Myocyte (in vitro differentiated cells): ENCODE measurements at places on chromosomes 5 and 9.
A peak's percentile ranks its signal among the peaks of the same experiment; 100 is the strongest.

- DNase-seq: peak; percentile 65
These were observed 9.1 kb upstream of the AK3 start for GRCh38 chr9:4750023-4750673.

DNA sequence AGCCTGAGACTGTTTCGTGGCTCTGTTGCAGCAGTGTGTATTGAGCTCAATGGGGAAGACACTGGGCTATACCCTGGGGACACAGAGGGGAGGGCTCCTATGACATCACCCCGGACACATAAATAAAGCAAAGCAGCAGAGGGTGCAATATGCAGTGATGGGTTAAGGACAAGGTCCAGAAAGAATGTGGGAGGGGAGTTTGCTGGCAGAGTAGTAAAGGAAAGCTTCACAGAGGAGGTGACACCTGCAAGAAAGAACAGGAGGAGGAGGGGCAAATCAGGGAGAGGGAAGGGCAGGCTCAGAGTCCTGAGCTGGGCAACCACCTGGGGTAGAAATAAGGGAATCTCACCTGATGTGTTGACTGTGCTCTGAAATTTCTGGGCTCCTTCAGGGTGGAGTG is 35.3 kb upstream of the CDKN2AIPNL start:
- no peak for DNase-seq

GRCh38 chr5:1106385-1107166 is 5.3 kb downstream of the SLC12A7 start:
- no peak for DNase-seq

GRCh38 chr5:156589104-156589945 is 260.8 kb upstream of the PPP1R2B start:
- DNase-seq: no peak

DNA sequence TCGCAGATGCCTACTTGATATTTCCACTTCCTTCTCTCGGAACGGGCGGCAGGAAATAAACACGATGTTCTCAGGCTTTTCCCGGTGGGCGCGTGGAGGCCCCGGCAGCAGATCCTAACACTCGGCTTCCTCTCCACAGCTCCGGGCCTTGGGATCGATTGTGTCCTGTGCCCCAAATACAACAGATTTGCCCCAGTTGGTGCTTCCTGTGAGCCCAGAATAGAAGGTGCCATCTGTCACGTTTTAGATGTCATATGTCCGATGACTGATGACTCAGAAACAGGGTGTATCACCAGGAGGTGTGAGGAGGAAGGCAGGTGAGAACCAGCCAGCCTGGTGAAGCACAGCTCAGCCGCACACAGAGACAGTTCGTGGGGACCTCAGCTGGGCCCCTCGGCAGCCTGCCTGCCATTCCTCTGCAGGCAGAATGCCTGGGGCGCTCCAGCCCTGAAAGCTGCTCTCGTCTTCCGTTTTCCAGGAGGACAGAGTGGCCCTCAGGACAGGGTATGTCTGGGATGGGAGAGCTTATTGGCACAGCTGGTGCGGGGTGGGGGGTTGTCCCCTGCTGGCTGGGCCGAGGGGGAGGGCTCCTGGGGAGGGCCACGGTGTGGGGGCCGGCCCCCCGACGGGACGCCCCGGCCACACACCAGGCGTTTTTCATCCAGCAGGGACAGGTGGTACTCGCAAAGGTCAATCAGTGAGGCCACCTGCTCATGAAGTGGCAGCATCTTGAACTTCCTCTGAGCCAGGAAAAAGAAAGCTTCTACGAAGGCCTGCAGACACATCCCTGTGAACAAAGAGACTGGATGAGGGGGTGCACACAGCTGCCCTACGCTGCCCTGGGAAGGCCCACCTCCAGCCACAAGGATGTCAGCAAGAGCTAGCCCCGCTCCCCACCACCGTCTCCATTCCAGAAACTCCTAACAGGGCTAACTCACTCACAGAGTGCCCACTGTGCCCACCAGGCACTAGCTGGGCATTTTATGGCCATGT is 171.0 kb downstream of the DAB2IP start:
- DNase-seq: no peak

- no peak for DNase-seq
These were observed 7.3 kb downstream of the PCDH1 start for GRCh38 chr5:141870871-141871270.

DNA sequence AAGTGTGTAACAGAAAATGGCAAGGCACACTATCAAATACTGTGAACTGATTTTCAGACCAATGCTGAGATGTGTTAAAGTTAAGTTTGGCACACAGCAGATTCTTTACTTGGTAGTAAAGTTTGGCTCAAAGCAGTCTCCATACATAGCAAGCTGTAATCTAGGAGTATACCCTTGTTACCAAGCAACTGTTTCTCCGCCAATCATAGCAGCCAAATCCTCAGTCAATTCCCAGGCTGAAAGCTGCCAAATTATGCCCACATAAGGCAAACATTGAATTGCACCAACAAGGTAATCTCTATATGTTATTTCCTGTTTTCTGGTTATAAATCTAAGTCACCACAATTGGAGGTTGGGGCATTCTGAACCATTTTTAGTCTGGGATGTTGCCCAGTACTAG is 345.7 kb downstream of the DEPDC1B start:
- no peak for DNase-seq

GRCh38 chr9:68614121-68614520 is 73.4 kb upstream of the TMEM252 start:
- no peak for DNase-seq

DNA sequence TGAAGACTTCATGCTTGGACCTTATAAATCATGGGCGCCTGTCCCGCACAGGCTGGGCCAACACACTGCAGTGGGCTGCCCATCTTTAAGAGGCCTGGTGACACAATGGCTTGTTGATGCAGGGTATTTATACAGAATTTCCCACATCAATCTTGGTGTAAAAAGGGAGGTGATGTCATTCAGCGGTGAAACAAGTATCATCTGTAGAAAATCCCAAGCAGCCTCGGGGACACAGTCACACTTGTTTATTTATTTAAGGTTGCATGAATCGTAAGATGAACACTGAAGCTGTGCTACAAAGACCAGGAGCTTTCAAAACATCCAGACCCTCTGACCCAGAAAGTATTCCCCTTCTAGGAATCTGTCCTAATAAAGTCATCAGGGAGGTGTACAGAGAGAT is 40.5 kb downstream of the SMIM23 start:
- no peak for DNase-seq

DNA sequence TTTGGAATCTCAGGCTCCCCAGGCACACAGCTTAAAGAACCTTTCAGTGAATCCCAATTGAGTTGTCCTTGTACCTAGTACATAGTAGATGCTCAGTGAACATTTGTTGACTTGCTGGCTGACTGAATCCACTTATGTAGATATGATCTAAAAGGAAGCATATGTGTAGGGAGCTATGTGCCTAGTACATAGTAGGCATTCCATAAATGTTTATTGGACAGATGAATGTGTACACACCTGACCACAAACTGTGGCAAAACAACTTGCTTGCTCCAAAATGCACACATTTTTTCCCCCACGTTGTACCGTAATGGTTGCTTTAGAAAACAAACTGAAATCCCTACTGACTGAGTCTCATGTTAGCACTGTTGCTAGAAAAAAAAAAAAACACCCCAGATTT is 80.2 kb upstream of the IL12B start:
- DNase-seq: no peak

GRCh38 chr9:18747595-18747994 is 273.6 kb downstream of the ADAMTSL1 start:
- DNase-seq: peak; percentile 43

- DNase-seq: no peak
These were observed 359.2 kb upstream of the ZNF462 start for GRCh38 chr9:106503759-106504158.

DNA sequence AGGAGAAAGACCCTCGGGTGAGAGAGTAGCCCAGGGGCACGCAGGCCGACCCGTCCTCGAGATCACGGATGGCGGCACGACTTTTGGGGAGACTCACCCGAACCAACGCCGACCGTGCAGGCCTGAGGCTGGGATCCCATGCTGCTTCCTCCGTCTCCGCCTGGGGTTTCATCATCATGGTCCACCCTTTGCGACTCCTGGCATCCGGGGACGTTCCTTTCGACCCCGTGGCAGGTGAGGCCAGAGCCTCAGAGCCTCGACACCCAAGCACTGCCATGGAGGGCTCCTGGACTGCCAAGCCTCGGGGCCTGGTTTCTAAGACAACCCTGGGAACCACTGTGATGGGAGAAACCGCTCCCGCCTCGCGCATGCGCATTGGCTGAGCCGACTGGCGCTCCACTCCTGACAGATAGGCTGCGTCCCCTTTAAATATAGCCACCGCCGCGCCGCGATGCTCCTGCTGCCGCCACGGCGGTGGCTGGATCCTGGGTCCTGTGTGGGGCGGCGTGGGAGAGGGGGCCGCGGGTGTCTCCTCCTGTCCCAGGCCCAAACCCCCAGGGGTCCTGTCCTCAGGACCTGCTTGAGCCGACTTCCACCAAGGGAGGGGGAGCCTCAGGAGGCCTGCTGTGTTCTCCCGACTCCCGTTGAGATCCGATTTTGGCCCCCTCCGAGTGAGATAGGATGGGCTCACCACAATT is 481.6 kb downstream of the SPATA31A7 start:
- no peak for DNase-seq

- DNase-seq: peak; percentile 79
These were observed 16.5 kb upstream of the SPARC start for GRCh38 chr5:151703227-151703626.

- peak; percentile 39 for DNase-seq
These were observed 11.5 kb upstream of the F2RL1 start for GRCh38 chr5:76807296-76807695.

DNA sequence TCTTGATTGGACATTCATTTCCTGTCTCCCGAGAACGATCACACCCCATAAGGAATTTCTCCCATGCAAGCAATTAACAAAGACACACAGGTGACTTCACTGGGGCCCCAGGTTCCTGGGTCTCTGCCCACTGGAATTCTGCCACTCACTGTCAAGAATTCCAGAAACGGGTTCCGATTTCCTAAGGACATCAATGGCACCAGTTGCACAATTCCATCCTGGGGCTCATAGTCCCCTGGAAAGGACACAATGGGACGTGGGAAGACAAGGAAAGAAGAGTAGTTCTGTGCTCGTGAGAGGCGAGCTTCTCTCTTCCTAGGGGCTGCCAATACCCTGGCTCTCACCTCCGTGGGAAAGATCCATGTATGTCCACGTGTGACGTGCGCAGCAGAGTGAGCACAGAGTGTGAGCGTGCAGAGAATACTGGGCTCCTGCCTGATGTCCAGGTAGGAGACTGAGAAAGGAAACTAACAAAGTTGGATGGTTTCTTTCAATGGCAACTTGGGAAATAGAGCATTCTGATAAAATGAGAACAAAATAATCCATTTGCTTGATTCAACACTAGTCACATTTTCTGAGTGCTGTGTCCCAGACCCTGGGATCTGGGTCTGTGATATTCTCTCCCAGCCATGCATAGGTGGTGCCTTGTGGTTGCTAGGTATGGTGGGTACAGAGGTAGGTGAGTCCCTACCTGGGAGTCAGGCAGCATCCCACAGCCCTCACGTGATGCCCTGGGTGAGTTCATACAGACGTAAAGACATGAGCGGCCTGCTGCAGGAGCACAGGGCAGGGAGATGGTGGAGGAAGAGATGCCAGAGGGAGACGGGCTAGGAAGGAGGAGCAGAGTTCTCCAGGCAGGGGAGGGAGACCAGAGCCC is 159.8 kb downstream of the COL23A1 start:
- DNase-seq: no peak

DNA sequence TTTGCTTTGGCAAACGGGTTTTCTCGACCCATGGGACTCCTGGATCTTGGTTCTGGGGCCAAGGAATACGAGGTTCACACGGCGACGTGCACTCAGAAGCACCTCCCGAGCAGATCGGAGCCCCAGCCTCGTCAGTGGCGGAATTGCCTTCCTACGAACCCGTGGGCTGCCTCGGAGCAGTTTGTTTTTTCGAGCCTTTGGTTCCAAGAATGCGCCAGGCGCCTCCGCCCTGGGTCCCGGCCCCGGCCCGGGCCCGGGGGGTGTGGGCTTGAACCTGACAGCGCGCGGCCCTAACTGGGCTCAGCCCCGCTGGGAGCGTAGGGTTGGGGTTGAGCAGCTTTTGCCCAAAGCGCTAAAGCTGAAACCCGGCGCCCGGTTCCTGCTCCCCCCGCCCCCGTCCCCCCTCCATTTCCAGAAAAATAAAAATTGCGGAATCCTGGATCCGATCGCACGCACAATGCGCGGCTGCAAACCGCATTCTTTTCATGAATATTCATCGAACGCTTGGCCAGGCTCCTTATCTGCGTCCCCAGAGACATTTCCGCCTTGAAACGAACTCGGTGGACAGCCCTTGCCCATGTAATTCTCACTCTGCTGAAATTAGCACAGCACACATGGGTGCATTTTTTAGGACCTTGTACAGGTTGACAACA is 1.0 kb downstream of the BASP1 start:
- peak; percentile 48 for DNase-seq

DNA sequence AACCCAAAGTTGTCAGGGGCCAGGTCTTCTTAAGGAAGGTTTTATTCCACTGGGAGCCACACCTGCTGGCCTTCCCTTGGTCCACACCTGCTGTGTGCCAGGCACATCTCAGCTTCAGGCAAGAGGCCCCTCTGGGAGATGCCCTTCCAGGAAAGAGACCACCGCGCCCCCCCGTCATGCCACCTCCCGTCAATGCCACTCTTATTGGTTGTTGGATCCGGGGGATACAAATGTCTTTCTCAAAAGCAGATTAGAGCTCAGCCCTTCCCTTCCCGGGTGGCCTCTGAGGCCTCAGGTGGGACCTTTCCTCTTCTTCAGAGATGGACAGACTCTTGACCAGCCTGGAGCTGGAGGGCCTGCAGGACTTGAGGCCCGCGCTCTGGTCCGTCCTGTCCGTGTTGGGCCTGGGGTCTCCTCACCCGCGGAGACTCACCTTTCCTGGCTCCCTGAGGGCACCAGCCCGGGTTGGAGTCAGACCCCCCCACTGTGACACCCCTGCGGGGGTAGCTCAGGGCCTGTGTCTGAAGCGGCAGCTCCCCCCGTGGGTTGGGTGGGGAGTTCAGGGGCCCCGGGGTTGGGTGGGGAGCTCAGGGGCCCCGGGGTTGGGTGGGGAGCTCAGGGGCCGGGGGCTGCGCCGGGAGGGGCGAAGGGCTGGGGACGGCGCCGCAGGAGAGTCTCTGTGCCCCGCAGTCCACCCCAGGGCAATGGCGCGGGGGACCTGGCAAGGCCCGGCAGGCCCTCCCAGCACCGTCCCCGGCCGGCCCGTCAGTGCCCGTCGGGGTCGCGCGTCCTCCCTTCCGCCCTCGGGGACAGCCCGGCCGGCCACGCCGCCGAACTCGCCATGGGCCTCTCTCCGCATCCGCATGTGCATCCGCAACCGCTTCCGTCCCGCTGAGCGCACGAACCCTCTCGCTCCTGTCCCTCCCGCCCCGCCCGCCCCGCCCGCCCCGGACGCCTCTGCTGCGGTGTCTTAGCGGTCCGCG is 3.7 kb upstream of the SLC9A3 start:
- no peak for DNase-seq

DNA sequence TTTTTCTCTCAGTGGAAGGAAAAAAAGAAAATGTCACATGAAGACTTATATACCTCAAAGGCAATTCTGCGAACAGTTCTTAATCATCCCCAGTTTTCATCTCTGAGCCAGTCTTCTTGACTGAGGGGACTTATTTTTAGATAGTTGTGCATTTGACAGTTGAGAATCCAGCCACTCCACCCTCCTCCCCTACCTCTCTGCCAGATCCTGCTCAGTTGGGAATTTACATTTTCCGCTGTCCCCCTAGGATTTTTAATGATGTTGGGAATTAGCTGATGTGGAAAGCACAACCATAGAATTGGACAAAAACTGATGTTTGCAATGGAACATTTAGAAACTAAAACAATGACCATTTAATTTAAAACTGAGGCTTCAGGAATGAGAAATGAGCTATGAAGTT is 194.3 kb upstream of the PIK3R1 start:
- no peak for DNase-seq

- DNase-seq: no peak
These were observed 149.0 kb downstream of the TMEM161B start for GRCh38 chr5:88119535-88120125.
